NCI-H1930 (cell line): ENCODE measurements at places on chromosomes 12 and 14.

DNA sequence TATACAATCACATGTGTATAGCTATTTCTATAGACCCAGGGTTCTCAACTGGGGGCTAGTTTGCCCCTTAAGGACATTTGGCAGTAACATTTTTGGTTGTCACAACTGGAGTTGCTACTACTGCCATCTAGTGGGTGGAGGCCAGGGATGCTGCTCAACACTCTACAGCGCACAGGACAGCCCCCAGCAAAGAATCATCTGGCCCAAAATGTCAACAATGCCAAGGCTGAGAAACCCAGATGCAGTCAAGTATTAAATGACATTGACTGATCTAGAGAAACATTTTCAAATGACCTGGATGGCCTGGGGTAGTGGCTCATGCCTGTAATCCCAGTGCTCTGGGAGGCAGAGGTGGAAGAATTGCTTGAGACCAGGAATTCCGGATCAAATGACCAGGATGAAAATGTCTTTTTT lies 5.8 kb downstream of the WSB2 start:
- DNase-seq = no peak

GRCh38 chr12:116127859-116128258 lies 149.6 kb downstream of the MED13L start:
- DNase-seq = no peak

- DNase-seq = no peak
Measured at GRCh38 chr14:31717294-31718085, 156.3 kb downstream of the NUBPL start.

GRCh38 chr12:100267603-100268281 lies 765 bp downstream of the SCYL2 start:
- no peak for DNase-seq

DNA sequence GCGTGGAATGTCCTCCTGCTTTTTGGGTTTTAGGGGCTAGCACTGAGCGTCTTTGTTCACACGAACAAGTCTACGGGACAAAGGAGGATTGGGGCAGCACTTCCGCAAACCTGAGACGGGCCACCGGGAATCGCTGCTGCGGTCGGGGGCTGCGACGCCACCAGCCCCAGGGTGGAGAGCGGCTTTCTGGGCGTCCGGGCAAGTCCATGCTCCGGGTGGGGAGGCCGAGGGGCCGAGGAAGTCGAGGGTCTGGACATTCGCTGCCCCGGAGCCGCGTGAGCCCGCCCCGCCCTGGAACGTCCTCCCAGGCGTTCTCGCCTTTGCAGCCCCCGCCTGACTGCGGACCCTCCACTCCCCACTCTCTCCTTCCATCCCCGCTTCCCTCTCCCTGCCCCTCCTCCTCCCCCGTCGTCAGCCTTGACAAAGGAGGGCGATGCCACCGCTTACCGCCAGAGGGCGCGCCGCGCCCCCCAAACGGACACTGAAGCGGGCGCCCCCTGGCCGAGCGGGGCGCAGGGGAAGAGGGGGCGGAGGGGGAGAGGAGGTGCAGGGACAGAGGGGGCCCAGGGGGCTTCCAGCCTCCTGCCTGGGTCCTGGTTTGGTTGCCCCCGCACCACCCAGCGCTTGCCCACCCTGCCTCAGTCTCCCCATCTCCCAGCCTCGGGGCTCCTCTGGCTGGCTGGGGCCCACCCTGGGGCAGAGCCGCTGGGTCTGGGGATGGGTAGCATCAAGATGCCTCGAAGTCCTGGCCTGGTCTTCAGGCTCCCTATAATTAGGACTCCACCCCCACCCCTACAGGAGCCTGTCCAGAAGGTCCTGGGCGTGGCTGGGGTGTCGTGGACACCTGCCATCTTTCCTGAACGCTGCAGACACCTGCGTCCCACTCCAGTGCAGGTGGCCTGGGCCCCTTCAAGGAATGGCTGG lies 39.1 kb upstream of the INF2 start:
- peak; percentile 71 for DNase-seq

DNA sequence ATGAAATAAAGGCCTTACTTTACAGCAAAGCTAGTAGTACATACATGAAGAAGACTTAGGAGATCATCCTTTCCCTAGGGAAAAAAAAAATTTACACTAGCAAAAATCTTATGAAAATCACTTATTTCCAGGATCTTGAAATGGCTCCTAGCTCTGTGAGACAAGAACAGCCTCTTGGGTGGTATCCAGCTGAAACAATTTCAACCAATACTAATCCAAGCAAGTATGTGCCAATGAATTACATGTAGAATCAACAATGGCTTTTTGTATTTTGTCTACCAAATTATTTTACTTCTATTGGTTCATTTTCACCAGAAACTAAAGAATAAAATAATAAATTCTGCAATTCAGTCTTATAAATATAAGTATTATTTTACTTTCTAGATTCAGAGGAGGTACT lies 2.7 kb upstream of the SLCO1A2 start:
- no peak for DNase-seq

GRCh38 chr14:70935135-70935534 lies 27.9 kb downstream of the PCNX1 start:
- no peak for DNase-seq

GRCh38 chr14:22089940-22090339 lies 416.3 kb upstream of the OR4E1 start:
- DNase-seq = no peak

DNA sequence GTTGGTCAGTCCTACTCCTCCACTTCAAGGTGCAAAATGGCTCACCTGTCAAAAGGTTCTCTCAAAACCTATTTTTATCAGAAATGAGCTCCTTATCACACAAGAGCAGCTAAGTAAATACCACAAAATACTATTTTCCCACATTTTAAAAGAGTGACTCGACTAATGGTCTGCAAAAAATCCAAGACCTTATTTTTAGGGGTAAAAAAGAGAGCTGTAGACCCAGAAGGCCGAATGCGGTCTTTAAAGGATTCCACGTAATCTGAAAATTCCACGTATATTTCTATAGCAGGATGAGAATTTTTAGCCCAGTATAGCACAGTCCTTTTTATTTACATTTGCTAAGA lies 3.8 kb downstream of the C14orf93 start:
- DNase-seq = no peak
